ENCODE measurements at places on chromosomes 11 and 22. TPM values are rescaled to one million over a fixed set of nuclear protein-coding genes. Genes with fewer than 3 reads are reported as not detected.

ADM2 gene
- 8.0 TPM for total RNA-seq

P2RX3 gene
- not detected for total RNA-seq

GSTT2 gene
- total RNA-seq = not detected

CATSPER1 gene
- total RNA-seq = not detected

PANX3 gene
- total RNA-seq = not detected

TMEM41B gene
- total RNA-seq = 26.8 TPM

GRCh38 chr11:65793625-65794400 lies 7.0 kb downstream of the OVOL1 start:
- DNase-seq = no peak

GRCh38 chr11:13269775-13270174 lies 7.8 kb upstream of the BMAL1 start:
- peak; percentile 70 for DNase-seq

- DNase-seq = no peak
Measured at GRCh38 chr11:57483562-57483918, 23.2 kb downstream of the RTN4RL2 start.

GRCh38 chr22:31728857-31729256 lies 21.1 kb downstream of the PRR14L start:
- no peak for DNase-seq

- no peak for DNase-seq
Measured at GRCh38 chr22:17767233-17768065, 6.8 kb downstream of the BID start.

DNA sequence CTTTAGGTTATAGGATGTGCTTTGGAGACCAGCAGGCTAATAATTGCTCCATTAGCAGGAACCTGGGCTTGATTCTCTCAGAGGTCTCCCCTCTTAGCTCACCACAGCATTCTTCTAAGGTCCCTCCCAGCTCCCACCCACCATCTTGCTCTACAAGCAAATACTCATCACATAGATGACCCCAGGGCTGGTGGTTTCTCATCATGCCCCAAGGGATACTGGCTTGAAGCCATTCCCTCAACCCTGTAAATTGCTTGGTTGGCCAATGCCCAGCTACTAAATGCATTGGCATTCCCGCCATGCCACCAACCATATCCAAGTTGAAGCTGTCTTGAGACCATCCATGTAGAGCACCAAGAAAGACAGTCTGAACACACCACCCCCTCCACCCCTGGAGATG lies 130.2 kb upstream of the NCAM1 start:
- no peak for DNase-seq

- DNase-seq = peak; percentile 92
Measured at GRCh38 chr22:28800308-28801041, at the start of gene XBP1. TSS of gene XBP1 (minus strand) at chr22:28800569.

- no peak for DNase-seq
Measured at GRCh38 chr22:49153921-49154320, 673.8 kb downstream of the BRD1 start.

DNA sequence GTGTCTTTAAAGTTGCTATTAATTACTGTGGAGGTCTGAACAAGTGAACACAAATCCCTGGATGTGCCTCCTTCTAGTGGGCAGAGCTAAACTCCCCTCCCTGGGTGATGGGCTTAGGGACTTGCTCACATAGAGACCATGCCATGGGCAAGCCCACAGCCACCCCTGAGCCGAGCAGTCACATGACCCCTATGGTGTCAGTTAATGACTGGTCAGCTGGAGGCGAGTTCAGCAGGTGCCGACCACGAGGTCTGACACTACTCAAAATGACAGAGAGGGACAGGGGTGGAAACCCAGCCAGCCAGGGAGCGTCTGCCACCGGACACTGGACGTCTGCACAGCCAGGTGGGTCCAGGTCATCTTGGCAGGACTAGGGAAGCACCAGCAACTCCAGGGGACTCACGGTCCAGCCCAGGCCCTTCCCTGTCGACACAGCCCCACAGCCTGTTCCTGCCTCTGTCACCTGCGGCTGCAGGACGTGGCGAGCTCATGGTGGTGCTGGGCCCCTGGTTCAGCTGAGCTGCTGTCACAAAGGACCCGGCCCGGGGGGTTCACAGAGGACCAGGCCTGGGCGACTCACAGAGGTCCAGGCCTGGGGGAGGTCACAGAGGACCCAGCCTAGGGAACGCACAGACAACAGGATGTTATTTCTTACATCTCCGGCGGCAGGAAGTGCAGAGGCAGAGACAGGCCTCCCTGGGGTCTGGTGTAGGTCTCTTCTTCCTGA lies 135.0 kb downstream of the BRD1 start:
- DNase-seq = no peak

GRCh38 chr11:65912845-65913244 lies 6.0 kb downstream of the C11orf68 start:
- peak; percentile 87 for DNase-seq

DNA sequence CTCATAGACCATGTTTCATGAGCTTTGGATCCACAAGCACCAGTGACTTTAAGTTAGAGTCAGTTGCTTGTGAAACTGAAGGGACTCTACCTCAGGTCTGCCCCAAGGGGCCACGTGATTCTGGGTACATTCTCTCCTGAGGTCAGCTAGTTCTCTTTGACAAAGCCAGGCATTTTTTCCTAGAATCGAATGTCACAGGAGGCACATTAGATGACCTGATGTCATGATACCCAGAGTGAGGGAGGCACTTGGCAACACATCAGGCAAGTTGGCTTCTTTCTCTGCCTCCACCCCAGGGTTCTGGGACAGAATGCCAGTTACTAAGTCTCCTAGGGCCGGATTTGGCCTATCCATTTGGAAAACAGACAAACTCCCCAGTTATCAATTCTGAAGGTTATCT lies 93.0 kb downstream of the APIP start:
- DNase-seq = no peak

GRCh38 chr22:45816776-45817175 lies 145.1 kb downstream of the ATXN10 start:
- DNase-seq = no peak
